ENCODE measurements at places on chromosomes 1 and 21.

DNA sequence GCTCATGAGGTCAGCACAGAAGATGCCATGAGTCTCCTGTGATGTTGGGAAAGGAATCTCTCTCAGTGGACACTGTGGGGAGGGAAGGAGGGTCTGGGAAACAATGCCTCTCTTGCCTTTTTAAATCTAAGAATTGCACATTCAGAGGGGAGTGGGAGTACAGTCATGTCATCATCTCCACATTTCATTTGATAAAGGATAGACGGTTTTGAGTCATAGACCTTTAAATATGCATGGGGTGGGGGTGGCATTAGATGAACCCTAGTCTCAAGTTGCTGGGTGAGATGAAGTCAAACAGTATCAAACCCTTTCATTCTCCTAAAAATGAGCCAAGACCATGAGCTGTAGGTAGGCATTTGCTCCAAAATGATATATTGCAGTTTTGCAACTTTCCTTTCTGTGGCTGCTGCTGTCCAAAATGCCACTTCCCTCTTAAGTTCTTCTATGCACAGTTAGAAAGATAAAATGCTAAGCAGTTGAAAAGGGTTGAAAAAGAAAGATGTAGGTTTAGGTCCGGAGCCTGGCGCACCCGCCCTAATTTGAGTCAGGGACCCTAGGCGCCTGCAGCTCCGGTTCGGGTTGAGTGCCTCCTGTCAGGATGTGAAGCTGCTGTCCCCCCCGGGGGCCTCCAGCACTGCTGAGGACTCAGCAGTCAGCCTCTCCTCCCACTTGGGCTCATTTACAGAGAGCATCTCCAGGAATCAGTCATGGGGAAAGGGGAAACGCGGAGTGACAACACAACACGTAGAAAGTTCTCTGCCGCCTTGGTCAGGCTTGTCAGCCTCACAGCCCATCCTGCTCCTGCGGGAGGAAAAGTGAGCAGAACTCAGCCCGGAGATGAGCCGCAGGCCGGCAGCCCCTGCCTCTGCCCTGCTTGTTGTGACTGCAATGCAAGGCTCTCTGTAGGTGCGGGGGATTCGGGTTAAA lies 479.3 kb upstream of the RUNX1 start:
- no peak for DNase-seq

- no peak for DNase-seq
These were observed 102.6 kb downstream of the AJAP1 start for GRCh38 chr1:4756851-4757580.

GRCh38 chr1:1130206-1131120 lies 14.6 kb upstream of the C1orf159 start:
- DNase-seq = no peak

- DNase-seq = no peak
These were observed 367.5 kb upstream of the C1orf174 start for GRCh38 chr1:4267381-4268261.

GRCh38 chr1:29482991-29483390 lies 246.7 kb downstream of the PTPRU start:
- DNase-seq = no peak

DNA sequence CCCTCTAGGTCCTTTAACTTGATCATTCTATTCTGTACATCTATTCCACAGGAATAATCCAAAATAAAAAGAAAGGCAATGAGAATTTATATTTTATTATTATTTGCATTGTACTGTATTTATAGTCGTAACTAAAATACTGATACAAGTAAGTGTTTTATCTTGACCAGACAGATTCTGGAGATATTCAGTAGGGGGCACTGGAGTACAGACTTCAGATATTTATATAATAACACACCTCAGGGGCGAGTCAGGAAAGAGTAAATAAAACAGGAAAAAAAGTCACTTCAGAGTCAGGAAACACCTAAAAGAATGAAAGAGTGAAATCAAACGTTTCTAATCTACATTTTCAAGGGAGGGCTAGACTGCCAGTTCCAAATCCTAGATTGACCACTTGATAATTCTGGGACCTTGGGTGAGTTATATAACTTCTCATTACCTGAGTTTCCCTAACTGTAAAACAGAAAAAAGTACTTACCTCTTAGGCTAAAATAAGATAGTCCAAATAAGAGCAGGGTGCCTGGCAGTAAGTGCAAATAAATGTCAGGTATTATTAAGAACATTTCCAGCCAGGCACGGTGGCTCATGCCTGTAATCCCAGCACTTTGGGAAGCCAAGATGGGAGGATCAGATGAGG lies 31.1 kb upstream of the MTF1 start:
- peak; percentile 59 for DNase-seq

GRCh38 chr1:194295685-194296084 lies 1109.3 kb upstream of the B3GALT2 start:
- DNase-seq = peak; percentile 51

All from Jurkat, Clone E6-1 (cell line).